ENCODE measurements at places on chromosomes 12 and 14. TPM values are rescaled to one million over a fixed set of nuclear protein-coding genes. Genes with fewer than 3 reads are reported as not detected.

- no peak for DNase-seq
Observed at GRCh38 chr12:203462-204260, 10.3 kb downstream of the SLC6A12 start.

GRCh38 chr12:108582978-108583770, 14.7 kb downstream of the TMEM119 start:
- DNase-seq: no peak

DNA sequence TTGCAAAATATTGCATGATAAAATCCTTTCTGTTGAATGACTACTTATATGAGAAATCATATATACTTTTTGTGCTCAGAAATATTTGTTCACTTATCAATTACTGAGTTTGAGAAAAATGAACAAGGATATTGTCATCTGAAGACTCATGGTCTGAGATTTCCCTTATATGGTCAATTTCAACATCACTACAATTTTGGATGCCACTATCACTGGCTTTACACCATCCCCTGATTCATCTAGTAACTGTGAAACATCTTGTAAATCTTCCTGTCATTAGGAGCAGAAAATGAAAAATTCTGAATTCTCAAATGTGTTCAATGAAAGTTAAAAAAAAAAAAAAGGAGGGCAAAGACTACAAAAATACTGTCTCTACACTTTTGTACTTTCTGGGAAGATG, 21.8 kb upstream of the GXYLT1 start:
- no peak for DNase-seq

DNA sequence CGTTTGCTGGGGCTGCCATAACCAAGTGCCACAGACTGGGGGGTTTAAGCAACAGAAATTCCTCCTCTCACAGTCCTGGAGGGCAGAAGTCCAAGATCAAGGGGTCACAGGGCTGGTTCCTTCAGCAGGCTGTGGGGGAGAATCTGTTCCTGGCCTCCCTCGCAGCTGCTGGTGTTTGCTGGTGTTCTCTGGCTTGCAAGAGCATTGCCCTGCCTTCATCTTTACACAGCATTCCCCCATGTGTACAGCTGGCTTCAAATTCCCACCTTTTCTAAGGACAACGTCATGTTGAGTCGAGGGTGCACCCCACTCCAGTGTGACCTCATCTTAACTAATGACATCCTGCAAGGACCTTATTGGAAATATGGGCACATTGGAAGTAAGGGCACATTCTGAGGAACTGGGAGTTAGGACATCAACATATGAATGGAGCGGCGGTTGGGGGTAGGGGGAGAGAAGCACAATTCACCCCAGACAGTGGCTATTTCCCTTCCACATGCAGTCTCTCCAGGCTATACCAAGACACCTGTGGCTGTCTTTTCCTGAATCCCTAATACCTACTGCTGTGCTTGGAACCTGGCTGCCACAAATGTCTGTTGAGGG, 123.6 kb downstream of the FOXN3 start:
- no peak for DNase-seq

GRCh38 chr14:68788275-68788995, 4.4 kb downstream of the ZFP36L1 start:
- no peak for DNase-seq

The PLXNC1 gene
- total RNA-seq: 11.2 TPM

The SCNN1A gene
- 1.5 TPM for total RNA-seq

The RNF212B gene
- not detected for total RNA-seq

The NEK9 gene
- 29.4 TPM for total RNA-seq
